Stimulated activated naive B cell treated with anti-CD40 and anti-IgM and Interleukin-4, amounts not matched to agents 10 μg/mL and 1 μg/mL and 100 μg/mL, for 72 hours (primary cell): ENCODE measurements at places on chromosomes 12 and 14.

DNA sequence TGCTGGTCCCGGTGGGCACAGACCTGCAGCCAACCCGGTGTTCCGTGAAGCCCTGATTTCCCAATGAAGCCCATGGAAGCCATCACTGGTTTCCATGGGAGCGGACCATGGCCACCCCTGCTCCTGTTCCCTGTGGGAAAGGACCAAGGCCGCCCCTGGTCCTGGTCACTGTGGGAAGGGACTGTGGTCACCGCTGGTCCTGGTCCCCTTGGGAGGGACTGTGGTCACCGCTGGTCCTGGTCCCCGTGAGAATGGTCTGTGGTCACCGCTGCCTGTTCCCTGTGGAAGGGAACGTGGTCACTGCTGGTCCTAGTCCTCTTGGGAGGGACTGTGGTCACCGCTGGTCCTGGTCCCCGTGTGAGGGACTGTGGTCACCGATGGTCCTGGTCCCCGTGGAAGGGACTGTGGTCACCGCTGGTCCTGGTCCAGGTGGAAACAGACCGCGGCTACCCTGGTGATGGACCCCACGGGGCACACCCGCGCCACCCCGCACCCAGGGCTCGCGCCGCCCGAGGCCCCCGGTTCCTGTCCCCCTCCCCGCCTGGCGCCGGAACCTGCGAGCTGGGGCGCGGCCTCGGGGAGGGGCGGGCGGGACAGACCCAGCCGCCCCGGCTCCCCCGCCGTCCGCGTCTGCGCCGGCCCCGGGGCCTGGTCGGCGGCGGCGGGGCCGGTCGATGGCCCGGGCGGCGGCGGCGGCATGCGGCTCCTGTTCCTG, at the start of gene GLT1D1:
GLT1D1 (plus strand) TSS at position 594 of the 715 bp plus-strand sequence; CDS start at position 698, 104 bp downstream.
- no peak for DNase-seq

DNA sequence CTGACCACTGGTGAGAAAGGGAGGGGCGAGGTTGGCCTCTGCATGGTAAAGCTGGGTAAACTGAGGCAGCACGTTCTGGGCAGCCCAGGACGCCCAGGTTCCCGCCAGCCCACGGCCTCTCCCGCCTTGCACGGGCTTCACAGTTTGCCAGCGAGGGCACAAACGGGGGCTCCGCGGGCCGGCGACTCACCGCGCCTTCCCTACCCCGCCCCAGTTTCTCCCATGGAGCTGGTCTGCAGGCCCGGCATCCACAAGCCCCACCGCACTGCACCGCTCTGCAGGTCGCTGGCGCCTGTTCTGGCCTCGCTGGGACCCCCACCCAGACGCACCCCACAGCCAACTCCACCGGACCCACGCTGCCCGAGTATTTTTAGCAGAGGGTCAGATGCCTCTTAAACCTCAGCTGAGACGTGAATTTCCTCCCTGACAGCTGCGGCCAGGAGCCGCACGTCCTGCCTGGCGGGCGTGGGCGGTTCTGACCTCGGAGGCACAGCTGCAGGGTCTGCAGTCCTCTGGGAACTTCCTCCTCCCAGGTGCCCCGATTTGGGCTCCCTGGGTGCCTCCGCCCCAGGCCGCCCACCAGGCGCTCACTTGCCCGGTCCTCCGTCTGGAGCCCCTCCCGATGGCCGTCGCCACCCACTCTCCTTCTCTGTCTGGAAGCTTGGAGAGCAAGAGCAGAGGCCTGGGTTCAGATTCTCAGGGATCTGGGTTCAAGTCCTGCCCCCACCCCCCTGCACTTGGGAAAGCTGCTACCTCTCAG, 29.5 kb upstream of the INF2 start:
- peak; percentile 55 for DNase-seq

DNA sequence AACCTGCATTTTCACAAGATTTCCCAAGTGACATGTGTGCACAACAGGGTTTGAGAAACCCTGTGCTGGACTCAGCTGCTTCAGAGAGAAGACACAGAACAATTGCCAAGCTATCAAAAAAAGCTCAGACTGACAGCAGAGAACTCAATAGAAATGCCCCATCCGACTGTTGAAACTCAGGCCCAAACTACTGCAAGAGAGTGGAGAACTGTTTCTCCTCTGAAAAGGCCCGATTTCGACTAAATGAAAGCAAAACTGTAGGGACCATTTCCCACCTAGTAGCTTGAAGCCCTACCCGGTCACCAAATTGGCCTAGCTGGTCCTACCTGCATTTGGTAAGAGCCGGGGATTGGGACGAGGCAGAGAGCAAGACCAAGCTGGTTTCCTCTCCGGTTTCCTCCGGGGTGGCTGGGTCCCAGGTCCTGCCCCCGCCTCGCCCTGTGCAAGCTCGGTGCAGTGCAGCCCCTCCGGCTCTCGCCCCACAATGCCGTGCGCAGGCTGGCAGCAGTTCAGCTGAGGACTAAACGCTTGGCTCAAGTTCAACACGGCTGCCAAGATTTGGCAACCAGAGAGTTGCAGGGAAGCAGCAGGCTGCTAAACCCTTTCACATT, 1180.6 kb downstream of the VRK1 start:
- no peak for DNase-seq

- DNase-seq = no peak
Measured at GRCh38 chr12:65798918-65799317, 25.4 kb upstream of the HMGA2 start.

DNA sequence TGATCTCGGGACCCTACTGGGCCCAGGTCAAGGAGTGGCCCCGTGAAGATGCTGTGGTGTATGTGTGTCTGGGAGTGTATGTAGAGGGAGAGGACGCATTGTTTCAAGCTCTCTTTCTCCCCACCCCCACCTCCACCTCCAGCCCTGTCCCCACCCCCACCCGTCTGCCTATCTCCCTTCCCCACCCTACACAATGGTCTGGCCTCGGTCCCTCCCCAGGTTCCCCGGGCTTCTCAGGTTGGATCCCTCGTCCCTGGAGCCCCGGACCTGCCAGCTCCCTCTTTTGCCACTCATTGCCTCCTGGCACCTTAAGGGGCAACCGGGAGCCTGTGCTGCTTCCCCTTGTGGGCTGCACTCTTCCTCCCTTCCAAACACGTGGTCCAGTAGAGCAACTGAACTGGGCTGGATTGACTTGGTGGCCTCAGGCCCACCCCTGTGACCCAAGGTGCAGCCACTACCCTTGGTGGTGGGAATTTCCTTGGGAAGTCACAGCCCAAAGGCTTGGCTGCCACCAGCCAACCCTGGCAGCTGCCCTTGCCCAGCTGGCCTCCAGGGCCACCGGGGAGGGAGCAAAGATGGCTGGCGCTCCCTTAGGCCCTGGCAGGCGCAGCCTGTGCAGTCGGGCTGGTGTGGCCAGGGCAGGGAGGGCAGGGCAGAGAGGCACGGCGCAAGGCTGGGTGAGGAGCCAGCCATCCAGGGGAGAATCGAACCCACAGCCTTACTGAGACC, 628 bp downstream of the VRTN start:
- no peak for DNase-seq

- no peak for DNase-seq
Measured at GRCh38 chr12:92478692-92479091, 224.1 kb upstream of the PLEKHG7 start.

DNA sequence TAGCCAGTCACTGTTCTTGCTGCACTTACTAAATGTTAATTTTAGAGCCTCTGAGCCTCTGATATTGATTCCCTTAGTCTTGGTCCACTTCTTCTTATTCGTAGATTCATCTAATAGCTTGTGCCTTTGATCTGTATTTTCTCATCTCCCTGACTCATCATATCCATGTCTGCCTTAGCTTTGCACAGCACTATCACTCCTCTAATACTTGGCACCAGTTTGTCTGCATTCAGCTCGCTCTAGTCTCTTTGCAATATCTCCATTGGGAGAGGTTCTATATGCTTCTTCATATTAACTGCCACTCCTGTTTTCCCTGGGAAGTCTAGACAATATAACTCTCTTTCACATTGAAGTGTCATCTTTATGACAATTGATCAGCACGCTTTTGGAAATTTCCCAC, 68.5 kb upstream of the CSRP2 start:
- no peak for DNase-seq

GRCh38 chr12:84974155-84974815, 61.7 kb upstream of the SLC6A15 start:
- no peak for DNase-seq

DNA sequence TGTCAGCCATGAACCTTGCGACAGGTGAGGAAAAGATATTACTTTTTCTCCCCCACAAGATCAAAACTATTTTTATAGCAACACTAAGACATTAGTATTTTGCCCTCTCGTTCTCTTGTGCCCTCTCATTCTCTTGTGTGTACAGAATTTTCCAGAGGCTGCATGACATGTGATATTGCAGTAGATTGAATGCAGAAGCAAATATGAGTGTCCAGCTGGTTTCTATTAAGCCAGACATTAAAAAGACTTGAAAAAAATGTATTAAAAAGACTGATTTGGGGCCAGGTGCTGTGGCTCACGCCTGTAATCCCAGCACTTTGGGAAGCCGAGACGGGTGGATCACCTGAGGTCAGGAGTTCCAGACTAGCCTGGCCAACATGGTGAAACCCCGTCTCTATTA, 63.7 kb upstream of the ZFP36L1 start:
- DNase-seq = no peak

GRCh38 chr14:103122947-103123633, at the start of gene TNFAIP2:
TSS of gene TNFAIP2 (plus strand) at chr14:103123461. CDS start at chr14:103126458, 2,997 bp downstream.
- no peak for DNase-seq

GRCh38 chr14:105538481-105539049, 12.2 kb downstream of the TMEM121 start:
- DNase-seq = no peak

- DNase-seq = no peak
Measured at GRCh38 chr12:68490476-68490875, 120.2 kb upstream of the RAP1B start.

- DNase-seq = no peak
Measured at GRCh38 chr12:62912644-62913043, 22.3 kb downstream of the PPM1H start.

DNA sequence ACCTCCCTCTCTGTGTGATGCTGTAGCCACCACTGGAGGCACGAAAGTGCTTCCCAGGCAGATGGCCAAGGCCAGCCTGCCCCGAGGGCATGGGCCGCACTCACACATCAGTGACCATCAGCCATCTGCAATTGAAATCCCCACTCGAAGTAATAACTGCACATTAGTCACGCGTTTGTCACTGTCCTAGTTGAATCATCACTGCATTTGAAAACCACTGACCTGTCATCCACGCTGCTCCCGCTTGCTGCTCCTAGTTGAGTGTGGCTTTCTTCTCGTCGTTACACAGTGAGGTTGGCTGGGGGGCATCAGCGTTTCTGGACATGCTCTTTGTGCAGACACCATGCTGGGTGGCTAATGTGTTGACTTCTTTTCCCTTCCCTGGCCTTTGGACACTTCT, 176.1 kb downstream of the ADGRD1 start:
- DNase-seq = no peak

GRCh38 chr14:60253649-60254048, 4.6 kb downstream of the PPM1A start:
- DNase-seq = no peak

- no peak for DNase-seq
Measured at GRCh38 chr12:48194799-48195201, 8.3 kb downstream of the OR10AD1 start.

- DNase-seq = no peak
Measured at GRCh38 chr12:68572661-68573060, 38.0 kb upstream of the RAP1B start.

DNA sequence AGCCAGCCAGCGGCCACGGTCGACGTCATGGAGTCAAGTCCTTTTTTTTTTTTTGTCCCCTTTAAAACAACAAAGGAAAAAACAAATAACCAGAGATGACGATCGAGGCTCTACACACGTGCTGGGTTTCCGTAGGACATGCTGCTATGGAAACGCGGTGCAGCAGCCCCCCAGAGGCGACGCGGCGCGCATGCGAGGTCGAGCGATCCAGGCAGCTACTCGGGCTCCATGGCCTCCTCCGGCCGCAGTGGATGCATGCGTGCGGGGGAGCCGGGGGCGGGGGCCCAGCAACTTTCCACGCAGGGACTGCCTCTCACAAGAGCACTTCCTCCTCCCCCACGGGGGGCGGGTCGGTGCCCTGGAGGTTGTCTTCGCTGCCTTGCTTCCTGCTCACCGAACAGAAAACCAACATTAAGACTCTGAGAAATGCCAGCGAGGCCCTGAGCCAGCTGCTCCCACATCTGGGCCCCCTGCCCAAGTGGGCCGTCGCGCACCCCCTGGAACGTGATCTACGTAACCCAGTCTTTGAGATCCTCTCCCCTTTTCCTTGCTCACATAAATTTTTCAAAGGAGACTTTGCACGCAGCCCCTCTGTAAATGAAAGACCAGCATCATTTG, 30.7 kb downstream of the P2RX4 start:
- DNase-seq = peak; percentile 71

- peak; percentile 11 for DNase-seq
Measured at GRCh38 chr14:86654558-86655184, 1124.7 kb downstream of the FLRT2 start.

DNA sequence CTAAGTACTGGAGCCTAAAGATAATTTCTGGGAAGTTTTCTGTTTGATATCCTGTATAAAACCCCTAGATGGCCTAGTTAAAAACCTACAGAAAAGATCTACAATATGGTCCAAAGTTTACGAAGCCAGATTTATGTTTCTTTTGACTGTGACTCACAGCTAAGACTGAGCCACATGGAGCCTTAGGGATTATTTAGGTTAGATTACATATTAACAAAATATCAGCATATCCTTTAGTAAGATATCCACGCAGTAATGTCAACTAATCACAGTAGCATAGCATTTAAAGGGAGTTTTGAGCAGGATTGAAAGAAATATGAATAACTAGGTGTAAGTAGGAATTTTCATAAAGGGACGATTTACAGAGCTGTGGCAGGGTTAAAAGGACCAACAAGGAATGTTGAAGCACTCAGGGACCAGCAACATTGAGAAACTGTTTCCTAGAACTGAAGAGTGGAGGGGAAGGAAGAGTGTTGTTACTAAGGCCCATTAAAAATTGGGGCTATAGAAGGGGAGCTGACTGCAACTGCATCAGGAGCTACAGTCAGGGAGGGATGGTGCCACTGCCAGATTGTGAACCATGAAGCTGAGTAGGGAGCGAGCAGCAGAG, 155.5 kb downstream of the DACT1 start:
- no peak for DNase-seq

GRCh38 chr12:21065845-21066244, 65.1 kb upstream of the SLCO1B1 start:
- DNase-seq = no peak

DNA sequence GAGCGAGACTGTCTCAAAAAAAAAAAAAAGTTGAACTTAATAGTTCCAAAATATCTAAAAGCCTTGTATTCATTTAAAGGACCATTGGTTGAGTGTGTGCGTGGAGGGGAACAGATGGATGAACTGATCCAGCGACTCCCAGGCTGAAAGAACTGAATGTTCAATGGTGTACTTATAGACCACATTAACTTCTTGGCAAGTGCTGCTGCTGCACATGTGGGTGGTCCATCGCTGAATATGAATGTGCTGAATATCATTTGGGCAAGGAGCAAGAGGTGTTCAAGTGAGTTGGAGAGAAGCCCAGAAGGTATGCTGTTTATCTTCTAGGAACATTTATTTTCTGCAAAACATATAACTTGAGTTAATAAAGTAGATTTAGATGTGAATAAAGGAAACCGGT, 289.0 kb upstream of the RPL10L start:
- no peak for DNase-seq

GRCh38 chr12:132342251-132343227, 13.2 kb upstream of the GALNT9 start:
- no peak for DNase-seq

GRCh38 chr14:56023661-56024081, 94.5 kb upstream of the PELI2 start:
- DNase-seq = no peak
